ENCODE measurements at places on chromosomes 2 and 18.

DNA sequence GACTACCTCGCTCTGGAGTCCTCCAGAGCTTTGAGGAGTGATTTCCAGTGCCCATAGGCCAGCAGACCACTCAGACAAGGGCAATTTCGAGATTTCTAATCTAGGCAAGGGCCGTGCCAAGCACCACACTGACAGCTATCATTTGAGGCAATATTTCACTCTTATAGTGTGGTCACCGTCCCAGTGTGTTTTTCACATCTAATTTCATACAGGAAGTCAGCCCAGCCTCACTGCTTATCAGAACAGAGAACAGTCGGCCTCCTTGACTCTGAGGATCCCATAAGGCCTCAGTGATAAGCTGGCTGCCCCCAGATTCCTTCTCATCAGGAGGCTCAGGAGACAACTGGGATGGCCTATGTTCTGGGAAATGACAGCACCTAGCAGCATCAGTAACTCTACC, 581 bp downstream of the CAPN14 start:
- no peak for DNase-seq

GRCh38 chr2:1864981-1865421, 120.7 kb upstream of the PXDN start:
- DNase-seq: no peak

- no peak for DNase-seq
Measured at GRCh38 chr2:200624026-200624425, 38.2 kb downstream of the AOX1 start.

DNA sequence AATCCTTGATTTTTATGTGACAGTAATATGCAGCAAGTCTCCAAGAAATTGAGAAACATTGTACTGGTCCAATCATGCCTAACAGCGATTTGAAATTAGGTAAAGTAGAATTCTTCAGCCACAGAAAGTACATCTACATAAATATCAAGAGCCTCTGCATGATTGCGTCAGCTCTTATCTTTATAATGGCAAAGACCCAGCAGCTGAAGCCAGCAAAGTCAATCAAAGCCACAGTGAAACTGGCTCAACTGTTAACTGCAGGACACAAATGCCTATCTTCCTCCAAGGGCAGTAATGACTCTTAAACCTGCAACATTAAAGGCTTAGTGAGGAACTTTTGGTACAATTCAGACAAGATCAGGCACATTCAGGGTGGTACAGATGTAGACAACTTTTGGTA, 102.5 kb downstream of the BARD1 start:
- DNase-seq: no peak

DNA sequence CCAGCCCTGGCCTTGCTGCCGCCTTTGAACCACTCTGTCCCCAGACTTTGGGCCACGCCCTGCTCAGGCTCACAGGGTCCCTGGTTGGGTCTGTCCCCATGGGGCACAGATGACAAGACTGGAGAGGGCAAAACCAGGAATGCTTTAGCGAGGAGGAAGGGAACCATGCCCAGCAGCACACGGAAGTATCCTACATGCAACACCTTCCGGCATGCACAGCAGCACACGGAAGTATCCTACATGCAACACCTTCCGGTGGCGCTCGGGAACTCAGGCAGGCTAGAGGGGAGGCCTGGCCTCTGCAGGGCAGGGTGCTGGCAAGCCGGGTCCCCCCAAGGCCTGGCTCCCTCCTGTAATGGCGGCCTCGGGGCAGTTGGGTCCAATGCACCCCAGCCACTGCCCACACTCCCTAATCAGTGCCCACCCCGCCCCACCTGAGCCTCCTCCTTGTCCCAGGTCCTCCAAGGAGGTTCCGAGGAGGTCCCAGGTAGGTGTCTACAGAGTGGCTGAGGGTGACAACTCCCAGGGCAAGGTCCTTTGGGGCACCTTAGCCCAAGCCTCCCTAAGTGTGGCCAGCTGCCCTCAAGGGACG, 33.6 kb upstream of the SNED1 start:
- no peak for DNase-seq

- no peak for DNase-seq
Measured at GRCh38 chr2:238873841-238874240, 26.0 kb downstream of the TWIST2 start.
